ENCODE measurements at places on chromosomes 12 and 14.
A peak's percentile ranks its signal among the peaks of the same experiment; 100 is the strongest.

- DNase-seq: peak; percentile 59
Measured at GRCh38 chr14:21070610-21071224, 613 bp downstream of the ARHGEF40 start.

DNA sequence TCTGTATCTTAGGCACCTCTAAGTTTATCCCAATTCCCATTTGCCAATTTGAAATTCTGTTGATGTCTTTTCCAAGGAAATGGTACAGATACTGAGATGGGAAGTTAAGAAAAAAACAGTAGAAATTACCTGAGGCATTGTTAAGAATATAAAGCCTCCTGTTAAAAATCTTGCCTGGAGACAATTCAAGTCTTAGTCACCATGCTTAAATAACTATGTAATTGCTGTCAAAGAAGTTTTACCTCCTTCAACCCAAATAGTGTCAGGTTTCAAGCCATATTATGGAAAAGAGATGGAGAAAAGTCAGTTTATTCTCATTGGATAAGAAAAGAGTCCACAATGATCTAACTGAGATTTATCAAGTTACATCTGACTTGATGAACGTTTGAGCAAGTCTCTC, 974.7 kb downstream of the GALC start:
- DNase-seq: peak; percentile 1

- peak; percentile 48 for DNase-seq
Measured at GRCh38 chr12:63802012-63802608, 22.4 kb downstream of the RXYLT1 start.

DNA sequence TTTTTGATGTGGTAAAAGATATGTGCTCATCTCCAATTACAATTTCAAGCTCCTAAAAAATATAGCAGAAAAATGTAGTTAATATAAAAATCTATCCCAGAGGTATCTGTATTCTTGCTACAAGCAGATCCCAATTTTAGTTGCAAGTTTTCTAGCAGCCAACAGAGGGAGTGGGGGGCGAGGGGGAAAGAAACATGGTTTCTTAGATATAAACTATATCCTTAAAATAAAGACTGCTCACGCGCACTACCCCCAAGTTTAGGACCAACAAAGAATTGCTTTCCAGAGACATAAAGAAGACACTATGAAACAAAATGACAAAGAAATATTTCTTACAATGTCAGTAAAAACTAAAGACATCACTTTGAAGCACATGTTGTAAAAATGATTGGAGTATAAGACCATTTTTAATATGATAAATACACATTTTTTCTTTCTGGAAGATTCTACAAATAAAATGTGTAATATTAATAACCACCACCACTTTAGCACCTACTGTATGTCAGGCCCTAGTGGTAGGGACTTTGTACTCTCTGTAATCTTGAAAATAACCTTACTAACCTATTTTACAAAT, 5.4 kb downstream of the MAGOHB start:
- peak; percentile 27 for DNase-seq

GRCh38 chr12:51973560-51973959, 22.1 kb downstream of the ACVR1B start:
- peak; percentile 70 for DNase-seq

- DNase-seq: peak; percentile 4
Measured at GRCh38 chr14:35534208-35534872, 376 bp downstream of the INSM2 start.

DNA sequence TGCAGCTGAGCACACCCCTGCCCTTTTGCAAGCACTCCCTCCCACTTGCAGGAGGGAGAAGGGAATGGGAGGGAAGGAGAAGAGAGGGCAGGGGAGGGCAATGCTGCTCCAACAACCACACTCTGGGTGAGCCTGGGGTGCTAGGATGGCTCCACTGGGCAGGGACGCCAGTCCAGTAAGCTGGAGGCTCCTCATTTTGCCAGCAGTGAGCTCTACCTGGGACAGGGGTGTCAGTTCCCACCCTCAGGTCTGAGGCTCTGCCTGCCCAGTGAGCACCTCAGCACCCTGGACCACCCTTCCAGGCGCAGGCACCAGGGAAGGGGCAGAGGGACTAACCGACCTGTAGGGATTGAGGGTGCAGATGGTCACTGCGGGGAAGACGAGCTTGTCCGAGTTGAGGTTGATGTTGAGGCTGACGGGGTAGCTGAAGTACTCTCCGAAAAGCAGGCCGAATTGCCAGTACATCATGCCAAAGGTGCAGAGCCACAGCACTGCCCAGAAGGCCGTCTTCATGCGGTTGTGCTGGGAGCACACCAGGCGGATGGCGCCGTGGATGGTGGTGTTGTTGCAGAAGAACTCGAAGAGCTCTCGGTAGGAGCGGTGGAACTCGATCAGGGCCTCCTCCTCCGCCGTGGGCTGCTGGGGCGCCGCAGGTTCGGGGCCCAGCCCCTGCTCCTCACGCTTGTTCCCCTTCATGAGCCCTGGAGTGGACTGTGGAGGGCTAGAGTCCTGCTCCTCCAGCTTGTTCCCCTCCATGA, 1.2 kb downstream of the SCNN1A start:
- DNase-seq: no peak

- no peak for DNase-seq
Measured at GRCh38 chr12:128727999-128728398, 95.8 kb downstream of the SLC15A4 start.

- no peak for DNase-seq
Measured at GRCh38 chr14:95113476-95113875, 43.9 kb downstream of the DICER1 start.

DNA sequence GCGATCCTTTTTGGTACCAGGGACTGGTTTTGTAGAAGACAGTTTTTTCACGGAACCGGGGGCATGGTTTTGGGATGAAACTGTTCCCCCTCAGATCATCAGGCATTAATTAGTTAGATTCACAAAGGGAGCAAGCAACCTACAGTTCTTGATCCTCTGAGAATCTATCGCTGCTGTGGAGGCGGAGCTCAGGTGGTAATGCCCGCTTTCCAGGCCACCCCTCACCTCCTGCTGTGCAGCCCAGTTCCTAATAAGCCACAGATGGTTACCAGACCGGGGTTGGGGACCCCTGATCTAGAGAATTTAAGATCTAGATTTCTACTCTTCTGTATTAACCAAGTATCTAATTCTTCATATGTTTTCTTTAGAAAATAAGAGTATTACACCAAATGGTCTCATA, 4.8 kb downstream of the ARHGAP5 start:
- DNase-seq: no peak

DNA sequence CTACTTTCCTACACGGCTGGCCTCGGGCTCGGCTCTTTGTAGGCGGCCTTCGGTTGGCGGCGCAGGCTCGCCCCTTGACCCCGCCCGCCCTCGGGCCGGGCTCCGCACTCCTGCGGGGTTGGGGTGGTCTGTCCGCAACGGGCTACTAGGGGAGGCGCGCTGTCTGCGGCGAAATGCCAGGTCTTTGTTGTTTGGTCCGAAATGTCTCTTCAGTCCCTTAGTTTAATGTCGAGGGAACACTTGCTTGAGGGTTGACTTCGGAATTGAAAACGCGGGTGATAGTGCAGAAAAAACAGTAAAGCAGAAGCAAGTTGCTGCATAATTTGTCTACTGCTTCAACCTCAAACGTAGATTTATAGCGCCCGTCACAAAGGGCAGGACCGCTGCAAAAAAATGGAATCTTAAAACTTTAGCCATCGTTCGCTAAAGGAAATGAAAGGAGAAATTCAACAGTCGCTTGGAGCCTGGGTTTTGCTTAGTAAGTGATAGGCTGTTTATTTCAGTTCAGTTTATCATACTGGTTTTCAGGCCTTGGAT, 390 bp downstream of the JKAMP start:
- DNase-seq: peak; percentile 48

DNA sequence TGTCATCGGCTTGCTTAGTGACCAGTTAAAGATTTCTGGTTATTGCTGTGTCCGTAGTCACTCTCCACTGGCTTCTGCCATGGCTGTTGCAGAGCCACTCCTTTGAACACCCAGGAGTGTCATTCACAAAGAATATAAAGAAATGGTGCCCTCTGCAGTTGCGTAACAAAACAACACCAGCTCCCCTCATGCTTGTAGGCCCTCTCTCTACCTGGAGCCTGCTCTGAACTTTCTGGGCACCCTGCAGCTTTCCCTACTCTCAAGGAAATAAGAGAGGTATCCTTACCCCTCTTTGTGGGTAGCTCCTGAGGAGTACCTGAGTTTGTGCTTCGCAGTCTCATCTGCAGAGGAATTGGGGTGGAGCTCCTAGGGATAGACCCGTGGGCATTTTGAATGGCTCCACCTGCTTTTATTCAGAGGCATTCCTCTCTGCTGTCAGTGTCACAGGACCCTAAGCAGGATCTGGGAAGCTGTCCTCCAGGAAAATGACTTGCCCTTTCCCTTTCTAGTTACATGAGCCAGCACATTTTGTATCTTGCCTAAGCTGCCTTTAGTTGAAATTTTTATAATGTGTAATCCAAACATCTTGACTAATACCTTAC, 97.2 kb upstream of the TMEM260 start:
- no peak for DNase-seq

DNA sequence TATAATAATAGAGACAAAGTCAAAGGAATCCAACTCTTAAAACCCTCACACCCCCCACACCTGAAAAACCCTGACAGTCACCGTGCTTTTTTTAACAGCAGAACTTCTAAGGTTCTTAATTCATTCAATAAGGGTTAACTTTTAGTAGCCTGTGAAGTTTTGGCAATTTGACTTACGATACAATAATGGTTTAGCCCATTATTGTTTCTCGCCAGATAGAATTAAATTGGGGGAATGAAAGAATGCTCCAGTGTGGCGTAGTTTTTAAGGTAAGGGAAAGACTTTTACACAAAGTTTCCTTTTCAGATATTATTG, 604 bp upstream of the MAGOHB start:
- no peak for DNase-seq

- no peak for DNase-seq
Measured at GRCh38 chr12:19830446-19830845, 391.2 kb downstream of the AEBP2 start.

DNA sequence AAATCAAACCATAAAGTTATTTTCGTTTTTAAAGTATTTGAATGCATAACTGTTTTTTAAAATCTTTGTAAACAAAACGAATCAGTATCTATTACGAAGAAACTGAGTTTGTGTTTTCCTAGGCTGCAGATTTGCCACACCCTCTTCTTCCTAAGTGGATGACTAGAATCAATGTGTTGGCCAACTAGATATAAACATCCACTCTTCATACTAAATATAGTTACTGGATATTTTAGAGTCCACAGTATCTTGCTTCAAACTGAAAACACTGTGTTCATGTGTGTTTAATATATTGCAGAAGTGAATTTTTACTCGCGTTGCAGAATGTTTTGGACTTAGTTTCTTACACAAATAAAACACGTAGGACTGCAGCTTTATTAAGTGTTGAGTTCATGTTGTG, 63.2 kb downstream of the KLHL28 start:
- peak; percentile 54 for DNase-seq

- DNase-seq: peak; percentile 36
Measured at GRCh38 chr12:133129368-133130037, 571 bp downstream of the ZNF891 start.

GRCh38 chr14:68908201-68908600, 70.9 kb downstream of the ACTN1 start:
- no peak for DNase-seq

GRCh38 chr12:80862531-80862930, 75.2 kb downstream of the LIN7A start:
- DNase-seq: peak; percentile 54

- no peak for DNase-seq
Measured at GRCh38 chr14:104341532-104342434, 203.4 kb downstream of the KIF26A start.

GRCh38 chr12:40688085-40688725, 4.0 kb upstream of the CNTN1 start:
- DNase-seq: no peak

DNA sequence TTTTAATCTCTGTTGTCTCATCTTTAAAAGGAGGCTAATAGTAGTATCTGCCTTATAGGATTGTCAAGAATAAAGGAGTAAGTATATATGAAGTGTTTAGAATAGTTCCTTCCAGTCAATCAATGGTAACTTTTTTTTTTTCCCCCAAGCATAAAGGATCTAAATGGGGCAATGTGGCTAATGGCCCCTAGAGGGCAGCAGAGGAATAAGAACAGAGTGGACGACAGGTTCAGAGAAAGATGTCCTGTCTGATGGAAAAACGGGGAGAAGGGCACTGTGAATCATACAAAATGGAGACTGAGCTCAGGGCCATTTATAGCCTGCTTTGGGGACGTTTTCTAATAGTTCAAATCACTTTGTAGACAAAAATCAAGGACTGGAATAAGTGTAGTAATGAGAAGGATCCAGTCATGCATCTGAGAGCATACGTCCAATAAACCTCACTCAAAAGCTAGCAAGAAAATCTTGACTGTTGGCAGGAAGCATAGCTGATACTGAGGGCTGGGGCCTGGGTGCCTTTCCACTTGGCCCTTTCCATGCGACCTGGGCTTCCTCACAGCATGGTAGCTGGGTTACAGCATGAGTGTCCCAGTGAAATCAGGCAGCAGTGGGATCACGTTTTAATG, 51.3 kb downstream of the IFNG-AS1 start:
- peak; percentile 68 for DNase-seq

DNA sequence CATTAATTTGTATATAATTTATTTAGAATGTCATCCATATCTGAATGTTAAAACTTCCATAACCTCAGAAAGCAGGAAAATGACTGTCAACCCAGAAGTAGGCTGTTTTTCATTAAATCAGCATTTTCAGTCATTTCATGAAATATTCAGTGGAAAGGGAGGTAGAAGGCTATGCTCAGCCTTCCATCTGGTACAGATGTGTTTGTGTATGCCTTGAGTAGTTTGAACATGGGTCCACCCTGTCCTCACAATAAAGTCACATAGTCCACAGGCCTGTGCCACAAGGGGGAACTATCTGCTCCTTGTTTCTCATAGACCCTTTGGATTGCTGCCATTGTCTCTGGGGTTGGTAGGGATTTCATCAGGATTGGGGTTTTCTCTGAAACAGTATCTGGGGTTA, 9.1 kb downstream of the LACRT start:
- DNase-seq: no peak

DNA sequence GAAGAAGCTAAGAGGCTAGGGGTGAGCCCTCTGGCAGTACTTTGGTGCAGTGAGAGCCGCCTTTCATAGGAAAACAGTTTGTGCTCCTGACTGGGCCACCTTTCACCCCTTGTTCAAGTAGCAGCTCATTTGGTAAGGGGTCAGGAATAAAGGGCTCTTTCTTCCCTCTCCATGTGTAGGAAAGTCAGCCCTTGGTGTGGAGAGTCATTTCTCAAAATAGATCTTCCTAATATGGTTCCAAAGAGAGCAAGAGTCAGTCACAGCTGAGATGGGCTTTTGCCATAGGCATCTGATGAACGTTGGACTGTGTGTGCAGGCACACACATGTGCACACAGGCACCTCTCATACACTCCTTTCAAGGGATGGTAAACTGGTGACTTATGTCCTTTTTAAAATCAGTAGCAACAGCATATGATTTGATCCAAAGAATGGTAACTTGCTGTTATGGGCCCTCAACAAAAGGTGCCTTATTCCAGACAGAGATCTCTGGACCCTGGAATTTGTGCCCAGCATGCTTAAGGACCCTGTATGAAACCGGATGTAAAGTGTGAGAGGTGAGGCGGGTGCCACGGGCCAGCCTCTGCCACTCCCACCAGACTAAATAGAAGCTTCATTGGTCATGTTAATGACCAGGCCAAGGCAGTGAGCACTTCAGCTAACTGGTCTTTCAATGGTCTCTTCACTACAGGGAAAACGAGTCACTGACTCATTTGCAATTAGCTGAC, 16.7 kb upstream of the RIC8B start:
- no peak for DNase-seq
